Stimulated activated CD4-positive, alpha-beta T cell treated with anti-CD3 and anti-CD28 coated beads, Interleukin-1b, Interleukin-23, amount 100 ng/mL, for 1 hour (primary cell): ENCODE measurements at places on chromosomes 1 and 21.

GRCh38 chr1:214525535-214526019 lies 25.8 kb downstream of the PTPN14 start:
- DNase-seq, result no peak

DNA sequence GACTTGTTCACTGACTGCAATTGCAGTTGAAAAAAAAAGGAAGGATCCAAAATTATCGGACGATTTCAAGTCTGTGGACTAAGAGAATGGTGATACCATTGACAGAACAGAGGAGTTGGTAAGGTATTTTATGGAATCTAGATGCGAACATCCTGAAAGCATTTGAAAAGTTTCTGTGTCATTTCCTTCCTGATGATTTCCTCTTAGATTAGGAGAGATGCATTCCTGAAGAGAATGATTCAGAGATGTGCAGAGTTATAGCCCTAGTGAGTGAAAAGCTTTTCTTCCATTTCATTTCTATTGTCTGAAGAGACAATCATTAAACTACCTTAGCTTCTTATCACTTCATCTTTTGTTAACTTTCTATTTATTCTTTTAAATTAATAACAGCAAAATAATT lies 200.0 kb downstream of the KCNK2 start:
- no peak for DNase-seq

GRCh38 chr1:42264511-42265190 lies 70.4 kb downstream of the FOXJ3 start:
- no peak for DNase-seq

DNA sequence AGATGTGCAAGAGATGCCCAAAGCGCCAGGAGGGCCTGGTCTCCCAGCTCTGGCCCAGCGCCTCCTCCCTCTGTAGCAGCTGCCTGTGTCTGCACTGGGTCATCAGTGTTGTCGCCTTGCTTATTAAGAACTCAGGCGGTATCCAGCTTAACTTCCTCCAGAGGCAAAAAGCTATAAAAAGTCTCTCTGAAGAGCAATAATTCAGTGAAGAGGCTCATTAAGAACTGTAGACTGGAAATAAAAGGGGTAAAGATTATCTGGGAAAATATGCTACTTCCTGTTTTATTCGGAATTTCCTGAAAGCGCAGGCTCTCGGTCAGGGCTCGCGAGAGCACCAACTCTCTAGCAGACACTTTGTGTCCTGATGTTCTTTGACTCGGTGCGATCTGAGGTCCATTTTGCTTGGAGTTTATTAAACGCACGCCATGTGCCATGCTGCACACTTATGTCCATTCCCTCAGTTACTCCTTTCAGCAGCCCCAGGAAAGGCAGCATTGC lies 70.4 kb downstream of the MRPS6 start:
- DNase-seq, result no peak

- DNase-seq, result no peak
Measured at GRCh38 chr1:162385702-162386101, 4.2 kb downstream of the C1orf226 start.

GRCh38 chr1:22689505-22689904 lies 21.1 kb upstream of the EPHB2 start:
- no peak for DNase-seq

- no peak for DNase-seq
Measured at GRCh38 chr1:8671306-8671917, 146.0 kb downstream of the RERE start.

DNA sequence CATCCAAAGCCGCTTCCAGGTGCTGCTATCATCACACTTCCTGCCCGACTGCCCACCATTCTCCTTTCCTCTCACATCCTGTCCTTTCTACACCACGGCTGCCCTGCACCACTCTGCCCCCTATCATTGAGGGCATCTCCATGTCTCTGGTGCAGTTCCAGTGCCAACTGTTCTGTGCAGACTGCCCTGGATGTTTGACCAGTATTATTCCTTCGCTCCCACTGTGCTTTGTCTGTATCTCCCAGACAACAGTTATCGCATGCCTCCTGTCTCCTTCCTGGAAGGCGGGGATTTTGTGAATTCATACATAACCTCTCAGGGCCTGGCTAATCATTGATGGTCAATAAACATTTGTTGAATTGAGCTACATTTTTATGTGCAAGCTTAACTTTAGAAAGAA lies 63.6 kb upstream of the GNG12 start:
- DNase-seq, result no peak

DNA sequence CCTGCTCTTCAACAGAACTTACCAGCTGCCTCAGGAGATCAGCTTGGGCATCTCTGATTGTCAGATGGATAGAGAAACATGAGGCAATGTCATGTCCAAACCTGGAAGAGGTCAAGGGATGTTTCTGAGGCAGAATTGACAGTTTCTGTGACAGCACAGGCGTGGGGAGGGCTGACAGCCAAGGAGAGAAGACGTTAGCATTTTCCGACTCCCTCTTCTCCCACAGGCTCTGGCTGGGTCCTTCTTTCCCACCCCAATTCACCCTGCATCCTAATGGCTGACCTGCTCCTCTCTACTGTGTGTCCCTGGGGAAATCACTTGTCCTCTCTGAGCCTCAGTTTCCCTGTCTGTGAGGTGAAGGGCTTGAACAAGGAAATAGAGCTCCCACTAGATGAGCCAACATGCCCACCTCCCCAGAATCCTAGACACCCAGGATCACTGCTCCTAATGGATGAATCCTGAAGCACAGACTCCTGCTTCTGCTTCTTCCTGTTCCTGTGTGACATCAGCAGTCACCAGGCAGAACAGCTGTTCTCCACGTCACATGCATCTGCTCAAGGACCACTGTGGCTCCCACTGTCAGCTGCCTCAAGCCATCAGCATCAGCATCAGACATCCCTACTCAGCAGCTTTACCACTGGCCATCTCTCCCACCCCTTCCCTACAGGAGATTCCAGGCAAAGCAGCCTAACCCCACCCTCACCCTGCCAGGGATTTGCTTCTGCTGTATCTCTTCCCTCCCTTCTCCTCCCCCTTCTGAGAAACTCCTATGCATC lies 408.0 kb downstream of the MATN1 start:
- DNase-seq, result no peak

DNA sequence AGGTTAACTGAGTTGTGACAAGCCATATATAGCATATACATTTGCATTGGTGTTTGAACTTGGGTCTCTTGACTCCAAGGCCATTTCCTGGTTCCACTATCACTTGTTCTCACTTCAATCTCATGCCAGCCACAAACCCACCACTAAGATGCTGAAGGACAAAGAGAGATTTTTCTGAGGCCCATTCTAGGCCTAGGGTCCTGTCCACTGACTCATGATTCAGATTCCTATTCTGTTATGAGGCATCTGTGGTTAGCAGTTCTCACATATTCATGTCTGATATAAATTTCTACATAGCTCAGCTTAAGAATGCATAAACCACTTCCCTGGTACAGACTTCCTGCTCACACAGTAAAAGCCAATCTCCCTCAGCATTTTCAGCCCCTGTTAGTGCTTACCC lies 326.1 kb upstream of the BEND5 start:
- DNase-seq, result no peak

DNA sequence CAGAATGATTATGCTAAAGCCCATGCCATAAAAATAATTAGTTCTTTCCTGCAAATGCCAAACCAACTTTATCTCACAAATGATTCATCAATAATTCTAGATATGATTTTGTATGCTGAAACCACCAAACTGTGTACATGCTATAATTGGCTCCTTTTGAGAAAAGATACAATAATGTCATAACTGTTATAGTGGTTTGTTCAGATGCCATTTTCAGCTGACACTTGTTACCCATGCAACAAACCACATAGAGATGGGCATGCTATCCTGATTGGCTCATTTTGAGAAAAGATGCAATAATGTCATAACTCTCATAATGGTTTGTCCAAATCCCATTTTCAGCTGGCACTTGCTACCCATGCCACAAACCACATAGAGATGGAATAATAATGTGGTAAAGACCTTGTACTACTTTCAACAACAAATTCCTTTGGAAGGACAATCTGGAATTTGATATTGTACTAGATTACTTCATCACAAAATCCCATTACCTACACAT lies 283.8 kb downstream of the TPR start:
- DNase-seq, result no peak

- DNase-seq, result no peak
Measured at GRCh38 chr1:201178718-201179117, 11.9 kb upstream of the IGFN1 start.

DNA sequence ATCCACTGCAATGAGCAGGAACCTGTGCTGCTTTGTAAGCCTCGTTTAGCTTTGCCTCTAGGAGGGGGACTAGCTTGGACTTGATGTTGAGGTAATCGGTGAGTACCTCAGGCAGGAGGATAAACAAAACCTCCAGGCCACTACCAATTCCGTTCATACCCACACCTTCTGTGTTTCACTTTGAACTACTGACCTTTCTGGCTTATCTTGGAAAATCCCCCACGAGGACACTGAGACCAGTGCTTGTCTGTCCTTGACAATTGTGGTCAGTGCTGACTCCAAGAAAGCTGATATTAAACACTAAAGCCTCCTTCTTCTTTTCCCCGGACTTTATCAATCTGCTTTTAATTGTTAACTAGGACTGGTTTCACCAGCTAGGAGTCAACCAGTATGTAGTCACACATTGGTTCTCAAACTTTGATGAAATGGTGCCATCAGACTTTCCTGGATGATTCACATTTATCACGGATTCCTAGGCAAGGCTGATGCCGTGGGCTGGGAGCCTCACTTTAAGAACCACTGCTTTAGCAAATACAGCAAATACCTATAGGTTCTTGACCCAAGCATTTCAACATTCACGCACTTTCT lies 52.7 kb downstream of the TGFB2 start:
- no peak for DNase-seq

GRCh38 chr1:210332719-210333398 lies 4.2 kb downstream of the HHAT start:
- DNase-seq, result no peak

DNA sequence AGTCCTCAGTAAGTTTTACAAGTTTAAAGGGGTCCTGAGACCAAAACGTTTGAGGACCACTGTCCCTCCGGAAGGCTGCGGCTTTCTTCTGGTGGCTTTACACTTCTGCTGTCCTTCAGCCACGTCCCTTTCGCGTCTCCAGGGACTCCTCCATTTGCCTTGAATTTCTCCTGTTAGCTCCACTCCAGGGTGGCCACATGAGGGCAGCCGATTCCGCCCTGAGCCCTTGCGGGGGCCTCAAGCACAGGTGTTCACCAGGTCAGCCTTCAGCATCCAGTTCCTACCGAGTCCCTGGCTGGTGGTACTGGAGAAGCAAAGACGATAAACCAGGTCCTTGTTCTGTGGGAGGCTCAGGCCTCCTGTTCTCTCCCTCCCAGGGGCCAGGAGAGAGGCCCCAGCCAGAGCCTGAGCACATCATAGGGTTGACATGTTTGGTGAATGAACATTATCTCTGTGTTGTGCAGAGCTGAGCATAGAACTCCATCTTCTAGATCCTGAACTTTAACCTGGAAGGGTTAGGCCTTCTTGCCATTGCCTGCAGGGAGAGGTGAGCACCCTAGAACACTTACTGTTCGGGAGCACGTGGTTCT lies 27.4 kb upstream of the COQ8A start:
- DNase-seq, result no peak

- DNase-seq, result no peak
Measured at GRCh38 chr1:211577277-211577818, 1.6 kb downstream of the SLC30A1 start.

DNA sequence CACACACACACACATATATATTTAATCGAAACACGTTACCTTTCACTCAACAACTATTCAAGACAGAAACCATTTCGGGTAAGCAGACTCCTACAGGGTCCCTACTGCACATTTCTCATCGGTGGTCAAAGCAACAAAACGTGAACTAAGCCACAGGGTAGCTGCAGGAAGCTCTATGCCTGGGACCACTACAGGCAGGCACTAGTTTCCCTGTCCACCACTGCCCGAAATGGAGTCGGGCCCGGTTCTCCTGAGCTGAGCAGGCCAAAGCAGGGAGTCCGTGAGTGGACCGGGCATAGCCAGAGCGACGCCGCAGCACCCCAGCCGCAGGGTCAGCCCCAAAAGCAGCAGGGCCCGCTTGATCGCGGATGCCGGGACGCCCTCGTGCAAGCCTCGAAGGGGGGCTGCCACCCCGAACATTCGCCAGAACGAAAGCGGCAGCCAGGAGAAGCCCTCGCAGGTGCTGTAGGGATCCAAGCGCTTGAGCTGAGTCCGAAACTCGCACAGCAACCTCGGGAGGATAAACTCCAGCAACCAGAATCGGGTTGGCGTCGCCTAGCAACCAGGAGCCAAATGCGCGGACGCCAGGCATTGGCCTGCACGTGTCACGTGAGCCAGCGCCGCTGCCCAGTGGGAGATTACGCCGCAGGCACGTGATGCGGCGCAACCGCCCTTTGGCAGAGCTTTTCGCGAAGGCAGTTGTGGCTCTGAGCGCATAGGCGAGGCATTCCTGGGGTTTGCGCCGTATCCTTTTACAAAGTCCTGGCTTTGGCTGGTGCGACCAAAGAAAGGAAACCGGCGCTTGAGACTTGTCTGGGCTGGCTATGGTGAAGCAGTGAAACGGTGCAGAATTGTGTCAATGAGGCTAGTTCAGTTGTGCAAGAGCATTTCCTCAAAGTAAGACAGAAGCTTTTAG lies 13.9 kb upstream of the DDI2 start:
- DNase-seq, result peak; percentile 76

- no peak for DNase-seq
Measured at GRCh38 chr1:70355920-70356319, 1.4 kb upstream of the ANKRD13C start.

DNA sequence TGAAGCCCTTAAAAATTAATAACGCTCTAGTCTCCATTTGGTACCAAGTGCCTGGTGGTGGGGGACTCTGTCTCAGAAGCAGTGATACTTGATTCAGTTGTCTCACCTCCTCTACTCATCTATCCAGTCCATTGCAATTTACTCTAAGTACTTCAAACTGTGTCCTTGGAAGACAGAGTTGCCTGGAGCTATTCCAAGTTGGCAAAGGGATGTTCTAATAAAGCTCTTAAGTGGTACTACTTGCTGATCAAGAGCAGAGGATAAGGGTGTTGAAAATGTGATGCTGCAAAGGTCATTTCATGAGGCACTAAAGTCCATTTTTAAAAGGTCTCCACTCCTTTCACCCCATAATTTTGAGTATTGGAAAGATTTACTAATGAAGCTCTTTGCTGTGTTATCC lies 142.2 kb downstream of the NFIA start:
- DNase-seq, result no peak

DNA sequence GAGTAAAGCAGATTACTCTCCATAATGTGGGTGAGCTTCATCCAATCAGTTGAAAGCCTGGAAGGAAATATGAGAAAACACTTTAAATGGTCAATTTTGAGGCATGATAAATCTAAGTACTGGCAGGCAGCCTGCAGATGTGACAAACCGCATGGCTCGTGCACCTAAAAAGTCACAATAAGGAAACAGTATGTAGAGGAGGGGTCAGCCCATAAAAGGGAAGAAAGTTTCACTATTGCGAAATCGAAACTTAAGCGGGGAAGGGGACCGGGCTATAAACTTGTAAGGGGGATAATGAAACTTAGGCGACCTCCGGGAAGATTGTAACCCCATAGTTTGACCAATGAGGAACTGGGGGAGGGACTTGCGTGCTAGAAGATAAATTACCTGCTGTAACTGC lies 109.8 kb downstream of the PLPPR4 start:
- DNase-seq, result no peak
